Left lobe of liver (tissue), 2 donors: ENCODE measurements at places on chromosomes 12 and 14. TPM values are rescaled to one million over a fixed set of nuclear protein-coding genes. Genes with fewer than 3 reads are reported as not detected.

- DNase-seq, result no peak
Measured at GRCh38 chr12:5176036-5176435, 132.4 kb downstream of the KCNA5 start.

- no peak for DNase-seq
Measured at GRCh38 chr14:97638864-97639263, 841.7 kb downstream of the VRK1 start.

DNA sequence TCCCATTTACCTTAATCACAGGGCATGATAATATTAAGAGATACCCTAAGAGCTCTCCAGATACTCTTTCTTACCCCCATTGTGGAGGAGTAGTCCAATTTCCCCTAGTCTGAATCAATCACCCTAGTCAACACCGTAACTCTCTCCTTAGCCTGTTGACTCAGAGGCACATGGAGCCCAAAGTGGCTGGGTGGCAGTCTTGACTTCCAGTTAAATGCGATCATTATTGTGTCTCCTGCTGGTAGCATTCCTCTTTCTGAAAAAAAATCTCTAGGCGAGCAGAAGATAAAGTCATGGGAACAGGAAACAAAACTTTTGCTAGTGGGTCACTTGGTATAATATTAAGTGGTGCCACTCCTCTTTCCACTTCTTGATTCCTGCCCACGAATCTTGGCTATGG is 46.4 kb downstream of the EMP1 start:
- DNase-seq, result no peak

GRCh38 chr14:99267381-99267780 is 4.6 kb downstream of the BCL11B start:
- no peak for DNase-seq

- DNase-seq, result no peak
Measured at GRCh38 chr14:28097585-28097984, 669.0 kb upstream of the FOXG1 start.

- no peak for DNase-seq
Measured at GRCh38 chr14:53432378-53432802, 279.3 kb upstream of the DDHD1 start.

- DNase-seq, result no peak
Measured at GRCh38 chr14:32329146-32329545, at the start of gene AKAP6. Gene AKAP6, plus strand, starts transcription at chr14:32329298. Its CDS starts 104,196 bp downstream, at chr14:32433494.

GRCh38 chr12:101021911-101022388 is 188.1 kb downstream of the SLC5A8 start:
- no peak for DNase-seq

- DNase-seq, result no peak
Measured at GRCh38 chr12:62260733-62261683, 804 bp downstream of the USP15 start.

- DNase-seq, result no peak
Measured at GRCh38 chr14:93970585-93970964, 5.8 kb downstream of the ASB2 start.

- DNase-seq, result no peak
Measured at GRCh38 chr12:84660139-84660538, 252.5 kb downstream of the SLC6A15 start.

GRCh38 chr12:13002301-13003097 is 2.4 kb upstream of the HEBP1 start:
- DNase-seq, result no peak

DNA sequence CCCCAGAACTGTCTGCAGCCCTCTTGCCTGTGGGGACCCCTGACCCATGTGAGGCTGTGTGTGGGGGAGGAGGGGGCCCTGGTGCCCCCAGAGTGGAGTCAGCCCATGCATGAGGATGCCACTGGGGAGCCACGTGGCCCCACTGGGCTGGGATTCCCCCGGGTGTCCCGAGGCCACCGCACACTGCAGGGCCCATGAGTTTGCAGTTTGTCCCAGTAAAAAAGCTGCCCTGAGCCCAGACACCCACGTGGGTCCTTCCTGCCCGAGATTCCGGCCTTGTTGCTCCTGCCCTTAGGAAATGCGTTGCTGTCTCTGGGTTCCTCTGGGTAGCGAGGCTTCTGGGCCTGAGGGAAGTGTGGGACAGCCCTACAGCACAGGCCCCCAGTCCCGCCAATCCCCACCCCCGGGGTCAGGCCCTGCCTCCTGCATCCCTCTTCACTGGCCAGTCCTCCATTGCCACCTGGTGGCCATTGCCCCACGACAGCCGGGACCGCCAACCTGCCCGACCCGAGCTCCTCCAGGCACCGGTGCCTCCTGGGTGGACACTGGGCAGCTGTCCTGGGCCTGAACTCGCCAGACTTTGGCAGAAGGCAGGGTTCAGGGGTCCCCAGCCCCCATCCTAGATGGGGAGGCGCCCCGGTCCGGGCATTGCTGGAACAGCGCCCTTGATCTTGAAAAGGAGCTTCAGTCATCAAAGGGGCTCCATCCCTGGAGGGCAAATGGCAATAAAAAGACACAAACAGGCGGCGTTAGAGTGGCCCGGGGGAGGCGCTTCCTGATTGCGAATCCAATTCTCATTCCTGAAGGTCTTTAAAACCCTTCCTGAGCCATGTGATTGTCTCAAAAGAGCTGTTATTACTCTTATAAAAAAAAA is 15.6 kb upstream of the C14orf180 start:
- DNase-seq, result peak; percentile 77

- DNase-seq, result no peak
Measured at GRCh38 chr14:36857136-36857535, 195.5 kb downstream of the PAX9 start.

- DNase-seq, result no peak
Measured at GRCh38 chr14:56324856-56325699, 206.9 kb downstream of the PELI2 start.

- DNase-seq, result no peak
Measured at GRCh38 chr12:131074221-131075083, 120.7 kb downstream of the ADGRD1 start.

DNA sequence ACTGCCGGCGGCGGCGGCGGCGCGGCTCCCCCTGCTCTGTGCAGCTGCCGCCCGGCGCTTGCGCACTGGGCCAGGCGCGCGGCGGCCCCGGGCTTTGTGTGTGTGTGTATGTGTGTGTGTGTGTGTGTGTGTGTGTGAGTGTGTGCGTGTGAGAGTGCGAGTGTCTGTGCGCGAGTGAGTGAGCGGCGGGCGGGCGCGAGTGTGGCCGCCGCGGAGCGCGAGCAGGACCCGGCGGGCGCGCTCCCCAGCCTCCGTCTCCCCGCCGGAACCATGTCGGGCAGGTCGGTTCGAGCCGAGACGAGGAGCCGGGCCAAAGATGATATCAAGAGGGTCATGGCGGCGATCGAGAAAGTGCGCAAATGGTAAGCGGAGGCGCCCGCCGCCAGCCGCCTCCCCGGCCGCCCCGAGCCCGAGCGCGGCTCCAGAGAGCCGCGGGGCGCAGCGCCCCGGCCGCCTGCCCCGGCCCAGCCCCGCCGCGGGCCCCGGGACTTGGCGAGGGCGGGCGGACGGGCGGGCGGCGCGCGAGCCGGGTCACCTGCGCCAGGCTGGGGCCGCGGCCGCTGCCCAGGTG is at the start of gene BCL7A:
Gene BCL7A, plus strand, starts transcription at position 63 of the 571 bp plus-strand sequence. Its CDS starts 208 bp downstream, at position 271.
- peak; percentile 80 for DNase-seq

- no peak for DNase-seq
Measured at GRCh38 chr12:132326646-132327045, 2.7 kb downstream of the GALNT9 start.

- DNase-seq, result no peak
Measured at GRCh38 chr14:72645706-72646105, 248.2 kb downstream of the DPF3 start.

DNA sequence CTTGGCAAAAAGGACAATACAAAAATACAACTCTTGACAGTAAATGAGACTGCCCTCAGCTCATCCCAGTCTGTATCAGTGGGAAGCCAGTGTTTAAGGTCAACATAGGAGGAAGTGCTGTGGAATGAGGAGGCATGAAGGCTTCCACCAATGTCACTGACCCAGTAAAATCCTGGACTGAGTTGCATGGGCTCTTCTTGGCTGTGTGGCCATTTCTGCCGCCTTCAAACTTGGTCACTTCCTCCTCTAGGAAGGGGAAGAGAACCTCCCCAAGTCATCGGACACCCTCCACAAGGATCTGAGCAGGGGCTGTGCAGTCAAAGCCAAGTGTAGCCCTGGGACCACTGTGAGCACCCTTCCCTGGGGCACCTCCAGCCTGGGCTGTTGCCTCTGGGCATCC is 11.9 kb downstream of the GPR68 start:
- no peak for DNase-seq

GRCh38 chr12:132146772-132147422 is 2.6 kb downstream of the NOC4L start:
- no peak for DNase-seq

DNA sequence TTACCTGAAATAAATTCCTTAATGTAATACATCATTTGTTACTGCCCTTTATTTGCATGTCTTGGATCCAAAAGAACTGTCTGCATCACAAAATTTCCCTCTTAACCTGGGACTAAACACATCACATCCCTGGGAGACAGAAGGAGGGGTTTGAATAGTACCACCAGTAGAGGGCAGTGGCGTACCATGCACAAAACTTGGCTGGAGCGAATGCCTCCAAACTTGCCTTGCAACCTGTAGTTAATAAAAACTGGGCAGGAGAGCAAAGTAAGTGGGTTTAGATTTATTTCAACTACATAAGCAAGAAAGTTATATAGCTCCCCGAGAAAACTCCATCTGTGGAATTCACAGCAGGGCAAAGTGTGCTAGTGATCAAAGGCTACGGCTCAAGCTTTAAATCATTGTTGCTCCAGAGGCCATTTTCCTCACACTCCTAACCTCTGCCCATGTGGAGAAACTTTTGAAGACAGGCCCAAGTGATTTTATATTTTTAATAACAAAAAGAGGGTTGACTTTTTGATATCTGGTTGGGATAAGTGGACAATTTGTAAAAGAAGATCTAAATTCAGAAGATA is 1176.7 kb upstream of the SEL1L start:
- DNase-seq, result peak; percentile 58

DNA sequence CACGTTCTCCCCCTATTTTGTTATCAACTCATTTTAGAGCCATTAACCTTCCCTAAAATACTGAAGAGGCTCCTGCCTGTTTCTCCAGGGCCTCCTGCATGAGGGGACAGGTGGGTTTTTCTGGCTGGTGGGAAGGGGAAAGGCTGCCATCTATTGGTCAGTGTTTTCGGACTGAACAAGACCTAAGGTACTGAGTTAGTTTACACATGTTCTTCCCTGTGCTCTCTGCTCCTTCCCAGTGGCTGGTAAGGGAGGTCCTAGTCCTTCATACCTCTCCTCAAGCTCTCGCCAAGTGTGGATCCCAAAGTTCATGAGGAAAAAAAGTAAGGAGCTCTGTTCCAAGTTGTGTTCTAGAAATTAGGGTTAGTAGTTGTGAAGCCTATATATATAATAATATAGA is 357.5 kb downstream of the FSCB start:
- peak; percentile 45 for DNase-seq

DNA sequence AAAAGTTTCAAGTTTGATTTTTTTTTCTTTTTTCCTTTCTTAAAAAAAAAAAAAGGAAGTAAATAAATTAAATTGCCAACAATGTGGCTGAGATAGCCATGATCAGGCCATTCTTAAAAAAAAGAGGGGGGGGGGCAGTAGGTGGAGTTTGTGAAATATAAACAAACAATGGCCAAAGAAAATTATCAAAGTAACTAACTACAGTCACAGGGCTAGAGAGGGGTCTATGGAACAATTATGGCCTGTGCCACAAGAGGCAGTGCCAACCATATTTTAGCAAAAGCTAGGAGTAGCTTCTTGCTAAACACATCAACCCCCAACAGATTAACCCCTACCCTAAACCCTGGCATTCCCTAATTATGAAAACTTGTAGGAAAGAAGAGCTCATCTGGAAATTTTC is 16.2 kb upstream of the SMARCC2 start:
- no peak for DNase-seq

DNA sequence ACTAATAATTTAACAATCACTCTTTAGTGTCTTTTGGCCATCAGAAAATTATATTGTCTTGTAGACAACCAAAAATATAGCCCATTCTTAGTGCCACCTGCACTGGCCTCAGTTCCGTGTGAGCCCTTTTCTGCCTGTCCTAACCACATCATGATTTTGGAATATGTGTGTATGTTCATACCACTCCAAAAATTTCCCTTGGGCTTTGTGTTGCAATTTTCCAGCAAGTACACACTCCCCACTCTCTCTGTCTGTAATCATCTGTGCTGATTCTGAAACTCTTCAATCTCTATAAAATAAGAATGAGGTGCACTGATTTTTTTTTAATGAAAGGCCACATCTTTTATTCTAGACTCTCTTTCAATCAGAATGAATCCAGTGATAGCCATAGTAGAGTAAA is 196.0 kb downstream of the PIK3C2G start:
- DNase-seq, result no peak

DNA sequence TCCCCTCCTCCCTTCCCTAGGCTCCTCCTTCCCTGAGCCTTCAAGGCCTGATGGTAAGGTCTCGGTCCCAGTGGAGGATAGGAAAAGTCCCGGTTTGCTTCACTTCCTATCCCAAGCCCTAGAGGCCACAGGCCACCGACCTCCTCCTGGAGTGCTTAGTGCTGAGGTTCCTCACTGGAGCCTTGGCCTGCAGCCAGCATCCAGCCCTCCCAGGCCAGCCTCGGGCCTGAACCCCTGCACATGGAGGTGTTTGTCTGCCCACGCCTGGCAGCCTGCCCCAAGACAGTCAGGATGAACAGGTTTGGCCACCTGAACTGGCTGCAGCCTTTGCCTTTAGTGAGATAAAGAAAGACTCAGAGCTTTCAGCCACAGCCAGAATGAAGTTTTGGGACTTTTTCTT is 15.8 kb upstream of the KRT7 start:
- DNase-seq, result peak; percentile 64

Gene CSRP2
- 14.1 TPM for total RNA-seq

Gene EFS
- total RNA-seq, result 0.68 TPM

Gene PRH2
- total RNA-seq, result not detected

Gene KERA
- not detected for total RNA-seq

Gene DDN
- not detected for total RNA-seq

Gene TMEM119
- 0.23 TPM for total RNA-seq

Gene TTC8
- 9.0 TPM for total RNA-seq

Gene PGF
- total RNA-seq, result 2.8 TPM
